ENCODE measurements at places on chromosomes 3 and 15.

GRCh38 chr3:148307443-148307843, 390.3 kb upstream of the AGTR1 start:
- DNase-seq, result no peak

- DNase-seq, result no peak
Measured at GRCh38 chr15:95812491-95812890, 518.0 kb upstream of the NR2F2 start.

- DNase-seq, result no peak
Measured at GRCh38 chr3:73592154-73593144, 32.3 kb downstream of the PDZRN3 start.

- no peak for DNase-seq
Measured at GRCh38 chr3:178340506-178340905, 195.7 kb upstream of the KCNMB2 start.

DNA sequence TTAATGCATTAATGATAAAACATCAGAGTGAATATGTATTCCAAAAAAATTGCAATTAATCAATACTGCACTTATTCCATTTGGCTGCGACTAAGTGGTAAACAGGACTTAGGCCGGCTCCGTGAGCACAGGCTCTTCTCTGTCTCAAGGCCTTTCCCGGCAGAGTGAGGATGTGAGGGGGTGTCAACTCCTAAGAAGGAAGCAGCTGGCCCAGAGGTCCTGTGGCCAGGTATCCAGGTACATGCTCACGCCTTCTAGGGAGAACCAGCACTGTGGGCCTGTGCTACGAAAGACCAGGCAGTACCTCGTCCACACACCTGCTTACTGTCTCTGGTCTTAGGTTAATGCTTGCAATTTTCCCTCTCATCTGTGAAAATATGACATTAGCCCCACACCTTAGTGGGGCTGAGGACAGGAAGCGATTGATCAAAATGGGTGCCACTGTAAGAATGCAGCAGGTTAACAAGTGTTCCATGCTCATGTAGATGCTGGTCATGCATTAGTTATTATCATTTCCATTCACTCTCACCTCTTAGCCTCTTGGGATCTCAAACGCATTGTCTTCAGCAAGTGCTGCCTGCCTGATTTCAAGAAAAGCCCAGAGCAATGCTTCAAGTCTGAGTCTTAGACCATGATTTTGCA, 175.3 kb downstream of the ABHD5 start:
- DNase-seq, result no peak

GRCh38 chr3:23888617-23889228, 28.1 kb downstream of the NKIRAS1 start:
- DNase-seq, result no peak

- no peak for DNase-seq
Measured at GRCh38 chr3:57900786-57901185, 107.4 kb upstream of the FLNB start.

- DNase-seq, result no peak
Measured at GRCh38 chr3:101950985-101951733, 101.8 kb downstream of the NFKBIZ start.

DNA sequence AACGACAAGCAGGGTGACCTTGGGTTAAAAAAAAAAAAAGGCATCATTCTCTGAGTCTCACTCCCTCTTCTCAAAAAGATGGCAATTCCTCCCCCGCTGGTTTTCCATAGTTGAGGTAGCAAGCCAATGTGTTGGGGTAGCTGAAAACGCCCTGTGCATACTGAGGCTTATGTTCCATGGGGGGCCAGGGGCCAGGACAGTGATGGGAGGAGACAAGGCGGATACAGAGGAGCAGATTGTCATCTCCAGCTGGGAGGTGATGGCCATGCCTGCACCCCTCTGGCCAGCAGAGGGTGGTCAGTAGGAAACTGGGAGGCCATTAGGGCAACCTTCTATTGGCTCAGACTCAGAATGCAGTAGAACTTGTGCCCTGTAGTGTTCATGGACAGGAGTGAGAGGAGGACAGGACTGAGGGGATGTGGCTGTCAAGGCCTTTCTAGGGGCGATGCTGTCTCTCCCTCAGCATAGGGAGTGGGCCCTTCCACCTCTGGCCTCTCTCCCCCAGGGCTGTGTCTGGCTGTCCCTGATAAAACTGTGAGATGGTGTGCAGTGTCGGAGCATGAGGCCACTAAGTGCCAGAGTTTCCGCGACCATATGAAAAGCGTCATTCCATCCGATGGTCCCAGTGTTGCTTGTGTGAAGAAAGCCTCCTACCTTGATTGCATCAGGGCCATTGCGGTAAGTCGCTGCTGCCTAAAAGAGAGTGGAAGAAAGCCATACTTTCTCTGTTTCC, 1.9 kb downstream of the TF start:
- DNase-seq, result no peak

DNA sequence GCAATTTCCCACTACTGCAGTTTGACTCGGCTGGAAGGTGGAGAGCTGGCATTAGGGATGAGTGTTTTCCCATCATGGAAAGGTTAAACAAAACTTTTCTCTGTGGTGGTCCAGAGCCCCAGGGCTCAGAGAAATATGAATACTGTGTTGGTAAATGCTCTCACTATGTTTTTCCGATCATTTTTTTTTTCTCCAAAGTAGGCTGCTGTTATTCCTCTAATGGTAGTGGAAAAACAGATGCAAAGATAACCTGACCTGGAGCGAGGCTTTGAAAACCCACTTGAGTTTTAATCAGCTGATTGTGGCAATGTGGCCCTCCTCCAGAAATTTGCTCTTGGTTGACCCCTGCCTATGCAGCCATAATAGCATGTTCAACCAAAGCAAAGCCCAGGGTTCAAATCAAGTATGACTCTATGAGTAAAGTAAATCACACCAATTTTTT, 320.8 kb upstream of the CTNNB1 start:
- no peak for DNase-seq

GRCh38 chr3:182739619-182740018, 53.7 kb upstream of the ATP11B start:
- no peak for DNase-seq

DNA sequence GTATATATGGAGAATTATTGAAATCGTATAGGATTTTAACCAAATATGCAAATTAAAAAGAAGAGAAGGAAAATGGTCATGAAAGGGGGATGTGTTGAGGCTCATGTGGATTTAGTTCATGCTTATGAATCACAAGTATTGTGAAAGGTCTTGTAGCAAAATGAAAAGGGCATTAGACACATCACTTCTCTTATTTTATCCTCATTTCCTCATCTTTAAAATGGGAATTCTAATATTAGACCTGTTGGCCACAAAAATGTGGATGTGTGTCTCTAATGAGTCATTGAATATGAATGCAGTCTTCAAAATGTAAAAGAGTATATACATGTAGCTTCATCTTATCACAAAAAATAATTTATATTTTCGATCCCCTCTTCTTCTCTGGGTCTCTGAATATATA, 14.9 kb upstream of the ALCAM start:
- no peak for DNase-seq

GRCh38 chr3:98775459-98776139, 12.5 kb downstream of the ST3GAL6 start:
- DNase-seq, result no peak

Measured in stimulated activated CD8-positive, alpha-beta memory T cell treated with anti-CD3 and anti-CD28 coated beads, Interleukin-15, amount 100 ng/mL, for 24 hours (primary cell).